ENCODE measurements at places on chromosomes 1 and 21.

GRCh38 chr1:1352786-1353388 is 3.7 kb upstream of the DVL1 start:
- no peak for DNase-seq

DNA sequence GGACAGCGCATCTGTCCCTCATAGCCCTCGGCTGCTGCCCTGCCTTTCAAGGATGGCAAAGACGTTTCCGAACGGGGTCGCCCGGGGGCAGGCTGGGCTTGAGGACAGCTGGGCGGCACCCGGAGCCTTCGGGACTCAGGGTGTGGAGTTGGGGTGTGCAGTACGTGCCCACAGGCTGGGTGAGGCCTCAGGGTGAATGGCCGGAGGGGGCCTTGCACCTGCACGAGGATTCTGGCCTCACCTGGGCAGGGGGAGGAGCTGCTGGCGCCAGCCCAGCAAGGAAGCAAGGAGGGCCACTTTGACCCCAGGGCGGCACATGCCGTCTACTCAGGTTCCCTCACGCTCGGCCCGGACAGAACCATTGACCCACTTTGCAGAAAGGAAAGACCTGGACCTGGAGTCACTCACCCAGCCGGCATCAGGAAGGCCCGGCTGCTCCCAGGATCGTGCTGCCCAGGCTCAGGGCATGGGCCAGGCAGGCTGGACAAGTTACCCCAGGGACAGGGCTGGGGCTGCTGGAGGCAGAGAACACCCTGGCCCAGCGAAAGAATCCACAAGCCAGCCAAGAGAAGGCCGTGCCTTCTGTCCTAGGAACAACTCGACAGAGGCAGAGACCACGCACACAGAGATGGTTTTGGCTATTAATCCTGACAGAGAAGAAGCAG is 65.1 kb upstream of the TTC34 start:
- DNase-seq: no peak

GRCh38 chr1:90340606-90341005 is 345.7 kb downstream of the ZNF326 start:
- DNase-seq: no peak

- no peak for DNase-seq
These were observed 120.5 kb downstream of the SIK1 start for GRCh38 chr21:43306391-43306790.

GRCh38 chr1:28656335-28656734 is 7.9 kb downstream of the RNU11 start:
- no peak for DNase-seq

GRCh38 chr1:234535763-234536515 is 57.0 kb upstream of the TARBP1 start:
- DNase-seq: peak; percentile 51

- DNase-seq: no peak
These were observed 2.2 kb upstream of the FALEC start for GRCh38 chr1:150513351-150513791.

DNA sequence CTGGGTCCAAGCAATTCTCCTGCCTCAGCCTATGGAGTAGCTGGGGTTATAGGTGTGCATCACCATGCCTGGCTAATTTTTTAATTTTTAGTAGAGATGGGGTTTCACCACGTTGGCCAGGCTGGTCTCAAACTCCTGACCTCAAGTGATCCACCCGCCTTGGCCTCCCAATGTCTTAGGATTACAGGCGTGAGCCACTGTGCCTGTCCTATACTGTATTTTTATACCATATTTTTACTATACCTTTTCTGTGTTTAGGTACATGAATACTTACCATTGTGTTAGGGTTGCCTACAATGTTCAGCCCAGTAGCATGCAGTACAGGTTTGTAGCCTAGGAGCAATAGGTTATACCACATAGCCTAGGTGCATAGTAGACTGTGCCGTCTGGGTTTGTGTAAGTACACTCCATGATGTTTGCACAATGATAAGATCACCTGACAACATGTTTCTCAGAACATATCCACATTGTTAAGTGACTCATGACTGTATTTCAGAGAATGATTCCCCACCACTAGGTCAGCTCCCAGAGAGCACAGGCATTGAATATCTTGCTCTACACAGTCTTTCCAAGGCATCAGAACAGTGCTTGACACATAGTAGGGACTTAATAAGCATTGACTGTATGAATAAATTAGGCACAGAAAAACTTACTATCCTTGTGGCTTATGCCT is 6.0 kb upstream of the CITED4 start:
- no peak for DNase-seq

DNA sequence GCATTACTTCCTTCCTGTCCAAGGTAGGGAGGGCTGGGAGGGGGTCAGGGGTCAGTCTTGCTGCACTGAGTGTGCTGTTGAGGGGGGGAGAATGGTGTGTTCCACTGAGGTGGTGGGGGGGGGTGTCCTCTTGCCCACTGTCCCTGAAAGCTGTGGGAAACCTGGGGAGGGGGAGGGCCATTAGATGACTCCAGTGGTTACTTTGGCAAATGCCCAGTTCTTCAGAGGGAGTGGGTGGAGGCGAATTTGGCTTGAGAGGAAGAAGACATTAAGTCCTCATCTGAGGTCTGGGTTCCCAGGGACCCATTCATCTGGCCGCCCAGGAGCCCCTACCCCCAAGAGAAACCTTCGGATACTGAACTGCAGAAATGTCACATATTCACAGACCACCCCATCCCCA is 36.2 kb downstream of the MEF2D start:
- DNase-seq: no peak

- peak; percentile 49 for DNase-seq
These were observed 66.8 kb downstream of the VPS13D start for GRCh38 chr1:12296623-12297022.

DNA sequence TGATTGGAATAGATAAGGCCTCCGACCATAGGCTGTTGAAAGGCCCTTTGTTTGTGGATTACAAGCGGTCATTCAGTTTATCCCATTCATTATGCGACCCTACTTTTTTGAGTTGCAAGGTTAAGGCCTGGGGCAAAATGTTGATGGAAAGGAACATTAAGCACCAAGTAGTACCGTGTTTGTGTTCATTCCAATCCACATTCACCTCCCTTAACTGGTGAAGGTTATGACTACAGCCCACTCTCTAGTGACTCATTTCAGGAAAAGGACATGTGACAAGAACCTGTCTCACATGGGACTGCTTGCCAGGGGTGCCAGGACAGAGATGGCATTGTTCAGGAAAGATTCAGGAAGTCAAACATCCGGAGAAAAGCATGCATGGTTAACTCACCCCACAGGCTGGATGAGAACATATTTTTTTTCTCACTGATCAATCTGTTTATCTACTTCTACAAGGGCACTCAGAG is 81.6 kb downstream of the CD58 start:
- DNase-seq: peak; percentile 73

DNA sequence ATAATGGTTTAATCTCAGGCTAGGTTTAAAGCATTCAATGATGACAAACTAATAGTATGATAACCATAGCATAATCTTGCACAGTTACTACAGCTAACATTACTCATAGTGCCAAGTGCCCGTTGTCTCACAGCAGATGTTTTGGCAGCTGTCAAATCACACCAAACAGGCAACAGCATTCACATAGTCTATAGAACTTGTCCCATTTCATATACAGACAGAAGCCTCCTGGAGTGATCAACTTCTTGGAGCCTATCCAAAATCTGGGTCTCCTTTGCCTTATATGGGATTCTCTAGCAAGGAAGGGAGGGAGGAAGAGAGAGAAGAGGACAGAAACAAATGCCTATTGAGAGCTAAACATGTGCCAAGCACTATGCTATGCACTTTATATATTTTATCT is 250.6 kb upstream of the ZP4 start:
- DNase-seq: no peak

- DNase-seq: no peak
These were observed 2.6 kb upstream of the ABCB10 start for GRCh38 chr1:229561141-229561540.

DNA sequence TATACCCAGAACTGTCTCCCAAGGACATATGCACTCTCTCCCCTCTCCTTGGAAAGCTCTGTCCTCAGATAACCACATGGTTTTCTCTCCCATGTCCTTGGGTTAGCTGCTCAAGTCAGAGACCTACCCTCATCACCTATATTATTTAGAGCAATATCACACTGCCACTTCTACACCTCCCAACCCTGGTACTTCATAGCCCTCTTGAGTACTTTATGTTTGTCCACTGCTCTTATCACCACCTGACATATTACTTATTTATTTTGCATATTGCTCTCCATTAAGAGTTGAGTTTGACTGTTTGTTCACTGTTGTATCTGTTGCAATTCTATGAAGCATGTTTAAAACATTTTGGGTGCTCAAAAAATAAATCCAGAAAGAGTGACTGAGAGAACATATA is 126.3 kb upstream of the ATP1B1 start:
- DNase-seq: no peak

- no peak for DNase-seq
These were observed 10.5 kb downstream of the CDKN2C start for GRCh38 chr1:50980505-50980904.

DNA sequence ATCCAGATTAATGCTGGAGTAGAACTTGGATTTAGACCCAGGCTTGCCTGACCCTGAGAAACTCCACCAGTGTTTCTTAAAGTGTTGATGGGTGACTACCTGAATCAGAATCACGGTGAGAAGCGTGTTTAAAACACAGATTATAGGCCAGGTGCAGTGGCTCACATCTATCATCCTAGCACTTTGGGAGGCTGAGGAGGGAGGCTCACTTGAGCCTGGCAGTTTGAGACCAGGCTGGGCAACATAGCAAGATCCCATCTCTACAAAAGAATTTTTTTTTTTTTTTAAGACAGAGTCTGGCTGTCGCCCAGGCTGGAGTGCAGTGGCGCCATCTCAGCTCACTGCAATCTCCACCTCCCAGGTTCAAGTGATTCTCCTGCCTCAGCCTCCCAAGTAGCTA is 56.3 kb upstream of the TENT5B start:
- no peak for DNase-seq

DNA sequence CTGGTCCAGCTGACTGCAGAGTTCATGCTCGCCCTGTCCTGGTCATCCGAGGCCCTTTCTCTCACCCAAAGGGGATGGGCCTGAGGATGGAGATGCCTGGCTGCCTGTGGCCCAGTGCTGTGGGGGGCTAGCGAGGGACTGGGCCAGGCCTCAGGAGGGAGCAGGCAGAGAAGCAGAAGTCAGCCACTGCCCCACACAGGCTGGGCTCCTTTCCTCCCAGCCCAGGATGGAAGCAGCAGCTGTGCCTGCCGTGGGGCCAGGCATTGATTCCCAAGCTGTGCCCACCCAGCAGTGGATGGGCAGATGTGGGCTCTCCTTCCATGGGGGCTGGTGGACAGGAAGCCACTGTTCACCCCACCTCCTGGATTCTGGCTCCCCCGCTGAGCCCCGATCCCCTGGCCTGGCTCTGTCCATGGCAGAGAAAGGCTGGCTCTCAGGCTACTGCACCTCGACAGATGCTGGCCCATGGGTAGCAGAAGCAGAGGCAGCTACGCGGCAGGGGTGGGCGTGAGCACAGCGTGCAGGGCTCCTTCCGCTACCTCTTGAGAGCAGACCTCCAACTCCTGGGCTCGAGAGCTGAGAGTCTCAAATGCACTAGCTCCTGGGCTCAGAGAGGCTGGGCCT is 24.6 kb downstream of the RUNX3 start:
- DNase-seq: no peak

GRCh38 chr1:44684525-44684924 is 10.0 kb downstream of the ARMH1 start:
- DNase-seq: no peak

GRCh38 chr1:189939967-189940366 is 537.7 kb downstream of the BRINP3 start:
- DNase-seq: no peak

DNA sequence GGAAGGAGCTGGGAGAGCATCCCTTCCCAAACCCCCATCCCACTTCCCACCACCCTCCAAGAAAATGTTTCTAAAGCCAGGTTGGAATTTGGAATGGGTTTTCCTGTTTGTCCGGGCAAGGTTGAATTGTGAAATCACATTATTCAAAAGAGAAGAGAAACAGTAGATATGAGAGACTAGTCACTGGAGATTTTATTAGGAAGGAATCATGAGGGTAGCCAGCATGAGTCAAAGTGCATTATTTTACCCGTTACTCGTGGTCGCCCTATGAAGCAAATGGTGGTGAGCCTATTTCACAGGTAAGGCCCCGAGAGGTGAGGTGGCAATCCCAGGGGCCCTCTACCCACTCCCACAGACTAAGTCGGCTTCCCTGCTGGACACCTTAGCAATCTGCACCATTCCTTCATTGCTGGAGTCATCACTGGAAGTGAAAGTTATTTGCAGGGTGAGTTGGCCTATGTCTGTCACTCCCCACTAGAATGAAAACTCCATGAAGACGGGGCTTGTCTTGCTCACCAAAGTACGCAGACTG is 52.8 kb downstream of the TOMM20 start:
- no peak for DNase-seq

DNA sequence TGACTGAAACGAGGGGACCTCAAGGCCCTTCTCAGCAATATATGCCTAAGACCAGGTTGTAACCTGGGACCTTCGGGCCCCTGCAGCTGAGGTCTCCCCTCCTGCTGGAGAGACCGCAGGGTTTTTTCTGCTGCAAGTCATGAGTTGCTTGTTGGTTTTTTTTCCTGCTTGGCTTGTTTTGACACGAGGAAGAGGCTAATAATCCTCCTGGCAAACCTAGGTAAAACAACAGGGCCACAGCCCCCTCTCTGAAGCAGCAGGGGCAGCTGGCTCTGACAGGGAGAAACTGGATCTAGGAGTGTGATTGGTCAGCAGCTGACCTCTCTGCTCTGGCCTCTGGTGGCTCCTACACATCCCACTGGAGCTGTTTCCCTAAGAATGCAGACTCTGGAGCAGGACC is 69.0 kb downstream of the CD34 start:
- no peak for DNase-seq

DNA sequence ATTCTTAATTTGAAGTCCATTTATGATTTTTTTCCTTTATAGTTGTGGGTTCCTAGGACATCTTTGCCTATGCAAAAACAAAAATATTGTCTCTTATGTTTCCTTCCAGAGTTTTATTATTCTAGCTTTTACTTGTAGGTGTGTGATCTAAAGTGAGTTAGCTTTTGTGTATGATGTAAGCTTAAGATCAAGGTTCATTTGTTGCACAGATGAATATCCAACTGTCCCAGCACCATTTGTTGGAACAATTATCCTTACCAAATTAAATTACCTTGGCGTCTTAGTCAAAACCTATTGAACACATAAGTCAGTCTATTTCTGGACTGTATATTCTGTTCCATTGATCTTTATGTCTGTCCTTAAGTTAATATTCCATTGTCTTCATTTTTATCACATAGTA is 337.6 kb downstream of the ZP4 start:
- DNase-seq: no peak

GRCh38 chr1:41487126-41488039 is 2.9 kb upstream of the EDN2 start:
- DNase-seq: no peak

Measured in putamen (tissue), 1 donor.